ENCODE measurements at places on chromosomes 5 and 9. TPM values are rescaled to one million over a fixed set of nuclear protein-coding genes. Genes with fewer than 3 reads are reported as not detected.

Gene NRARP
- 0.55 TPM for total RNA-seq

DNA sequence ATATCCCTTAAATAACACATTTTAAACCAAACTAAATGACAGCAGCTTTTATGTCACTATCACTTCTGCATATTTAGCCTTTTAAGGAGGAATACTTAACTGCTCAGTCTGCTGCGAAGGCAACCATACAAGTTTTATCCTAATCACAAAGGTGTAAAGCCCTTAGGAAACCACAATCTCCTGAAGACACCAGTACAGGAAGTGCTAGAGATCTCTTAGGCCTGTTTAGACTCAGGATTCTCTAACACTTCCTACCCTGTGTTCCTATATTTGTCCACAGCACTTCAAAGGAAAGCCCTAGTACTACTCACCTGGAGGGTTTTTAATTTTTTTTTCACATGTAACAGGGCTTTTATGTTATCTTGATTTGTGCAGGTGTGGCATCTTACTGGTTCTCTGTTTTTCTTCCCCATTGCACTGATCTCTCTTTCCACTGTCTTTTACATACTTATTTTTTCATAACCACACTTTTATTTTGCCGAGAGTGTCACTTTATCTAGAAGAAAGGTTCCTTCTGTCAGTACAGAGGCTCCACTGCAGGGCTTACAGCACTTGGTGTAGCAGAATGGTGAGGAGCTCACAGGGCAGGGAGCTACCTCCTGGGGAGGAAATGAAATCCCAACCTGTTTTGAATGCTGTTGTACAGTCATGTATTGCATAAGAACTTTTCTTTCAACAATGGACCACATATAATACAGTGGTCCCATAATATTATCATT is 1060.6 kb upstream of the ACO1 start:
- DNase-seq = no peak

Gene AFAP1L1
- total RNA-seq = 21.9 TPM

Gene OTP
- not detected for total RNA-seq

GRCh38 chr9:38671372-38671731 is 48.6 kb downstream of the FAM240B start:
- DNase-seq = no peak

DNA sequence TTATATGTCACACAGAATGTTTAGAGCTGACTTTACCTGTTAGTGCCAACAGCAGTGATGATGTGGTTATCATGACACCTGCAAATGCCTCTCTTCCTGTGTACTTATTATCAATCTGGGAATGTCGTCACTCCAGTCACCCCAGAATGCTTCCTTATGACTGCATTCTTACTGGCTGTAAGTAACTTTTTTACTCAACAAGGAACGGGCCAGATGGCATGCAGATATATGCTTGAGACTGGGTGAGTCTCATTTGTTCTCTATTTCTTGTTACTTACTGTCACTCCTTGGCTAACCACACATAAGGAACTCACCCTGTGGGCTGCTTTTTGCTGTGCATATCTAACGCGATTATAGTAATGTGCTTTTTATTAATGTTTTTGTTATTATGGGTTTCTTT is 385.5 kb upstream of the MEF2C start:
- DNase-seq = no peak

DNA sequence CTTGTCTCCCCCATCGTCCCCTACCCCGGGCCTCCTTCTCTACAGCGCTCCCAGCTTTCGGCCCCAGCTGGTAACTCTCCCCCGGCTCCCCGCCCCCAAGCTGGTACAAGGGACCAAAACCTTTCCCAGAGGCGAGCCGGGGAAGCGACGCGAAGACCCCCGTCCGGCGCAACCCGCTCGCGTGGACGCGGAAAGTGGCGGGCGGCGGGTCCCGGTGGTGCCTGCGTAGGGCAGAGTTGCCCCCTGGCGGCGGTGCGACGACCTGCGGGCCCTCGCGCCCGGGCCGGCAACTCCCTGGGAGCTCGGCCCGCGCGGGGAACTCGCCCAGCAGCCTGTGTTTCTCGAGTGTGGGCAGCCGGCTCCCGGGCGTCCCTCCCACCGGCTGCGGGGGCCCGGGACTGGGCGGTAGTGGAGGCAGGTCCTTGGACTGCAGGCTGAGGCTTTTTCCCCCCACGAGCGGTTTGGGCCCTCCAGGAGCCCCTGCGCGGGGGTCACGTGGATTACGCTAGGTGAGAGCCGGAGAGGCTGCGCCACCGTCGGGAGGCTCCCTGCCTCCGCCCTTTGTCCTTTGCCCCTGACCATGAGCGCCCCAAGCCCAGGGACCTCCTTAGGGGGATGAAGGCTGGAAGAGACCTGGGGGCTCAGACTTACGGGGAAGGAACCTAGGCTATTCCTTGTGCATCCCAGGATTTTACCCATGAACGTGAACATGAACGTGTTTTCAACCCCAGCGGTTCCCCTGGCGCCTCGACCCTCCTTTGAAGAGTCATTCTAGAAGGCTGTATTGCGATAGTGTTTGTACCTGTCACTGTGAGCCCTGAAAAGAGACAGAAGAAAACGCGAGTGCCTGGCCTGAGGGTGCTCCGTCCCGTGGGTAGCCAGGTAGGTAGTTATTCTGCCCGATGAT is 2.9 kb upstream of the FOXD1 start:
- no peak for DNase-seq

DNA sequence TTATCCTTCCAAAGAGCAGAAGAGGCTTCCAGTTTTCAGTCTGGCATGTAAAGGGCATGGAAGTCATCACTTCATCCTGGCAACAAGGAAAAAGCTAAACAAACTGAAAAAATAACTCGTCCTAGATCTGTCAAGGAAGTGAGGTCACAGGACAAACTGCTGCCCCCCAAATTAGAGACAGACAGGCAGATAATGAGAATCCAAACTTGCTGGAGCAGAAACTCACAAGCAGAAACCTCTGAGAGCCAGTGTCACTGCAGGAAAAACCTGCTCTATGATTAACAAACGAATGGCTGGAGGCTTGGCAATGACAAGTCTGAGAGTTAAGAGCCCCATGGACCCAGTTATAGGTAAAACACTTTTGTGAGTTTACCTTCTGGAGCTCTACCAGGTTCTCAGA is 18.9 kb upstream of the MLANA start:
- no peak for DNase-seq

- DNase-seq = no peak
Measured at GRCh38 chr5:157933005-157933404, 74.1 kb upstream of the CLINT1 start.

Gene GPR151
- not detected for total RNA-seq

DNA sequence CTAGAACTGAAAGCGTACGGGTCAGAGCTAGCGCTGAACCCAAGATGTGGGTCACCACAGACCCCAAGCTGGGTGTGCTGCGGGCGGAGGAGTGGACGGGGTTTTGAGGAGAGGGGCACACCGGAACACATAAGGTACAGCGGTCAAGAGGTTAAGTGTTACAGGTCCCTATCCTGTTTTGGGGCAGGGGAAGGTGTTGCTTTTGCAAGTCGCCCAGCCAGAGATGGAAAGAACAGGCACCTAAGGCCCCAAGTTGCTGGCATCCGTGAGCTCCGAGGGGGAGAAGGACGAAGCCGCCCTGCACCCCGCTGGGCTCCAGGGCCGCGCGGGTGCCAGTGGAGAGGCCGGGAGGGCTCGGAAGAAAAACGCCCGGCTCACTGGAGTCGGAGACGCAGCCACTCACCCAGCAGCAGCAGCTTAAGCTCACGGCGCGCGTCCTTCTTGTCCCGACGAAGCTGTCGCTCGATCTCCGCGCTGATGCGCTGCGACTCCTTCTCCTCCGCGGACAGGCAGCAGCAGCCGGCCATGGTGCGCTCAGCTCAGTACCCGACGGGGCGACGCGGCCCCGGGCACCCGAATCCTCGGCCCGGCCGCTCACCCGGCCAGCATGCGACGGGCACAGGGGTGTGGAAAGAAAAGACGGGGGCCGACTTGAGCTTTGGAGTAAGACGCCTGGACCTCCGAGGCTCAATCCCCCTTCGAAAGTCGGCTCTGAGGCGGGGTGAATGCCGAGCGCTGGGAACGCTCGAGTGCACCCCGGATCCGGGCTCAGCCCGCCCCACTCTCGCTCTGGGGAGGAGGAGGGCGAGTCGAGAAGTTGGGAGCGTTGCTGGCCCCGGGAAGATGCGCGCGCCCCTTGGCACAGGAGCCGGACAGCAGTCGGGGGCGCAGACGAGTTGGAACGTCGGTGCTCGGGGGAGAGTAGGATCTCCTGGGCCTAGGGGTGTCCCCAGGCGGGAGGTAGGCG is 572 bp downstream of the GNA14 start:
- DNase-seq = no peak

GRCh38 chr9:91033797-91034196 is 232.2 kb downstream of the SYK start:
- no peak for DNase-seq

GRCh38 chr5:64207978-64208377 is 42.3 kb downstream of the RNF180 start:
- peak; percentile 55 for DNase-seq

Gene FAM78A
- total RNA-seq = 0.17 TPM

Gene SLC4A9
- not detected for total RNA-seq

GRCh38 chr5:10262121-10262774 is 12.2 kb downstream of the CCT5 start:
- DNase-seq = no peak

DNA sequence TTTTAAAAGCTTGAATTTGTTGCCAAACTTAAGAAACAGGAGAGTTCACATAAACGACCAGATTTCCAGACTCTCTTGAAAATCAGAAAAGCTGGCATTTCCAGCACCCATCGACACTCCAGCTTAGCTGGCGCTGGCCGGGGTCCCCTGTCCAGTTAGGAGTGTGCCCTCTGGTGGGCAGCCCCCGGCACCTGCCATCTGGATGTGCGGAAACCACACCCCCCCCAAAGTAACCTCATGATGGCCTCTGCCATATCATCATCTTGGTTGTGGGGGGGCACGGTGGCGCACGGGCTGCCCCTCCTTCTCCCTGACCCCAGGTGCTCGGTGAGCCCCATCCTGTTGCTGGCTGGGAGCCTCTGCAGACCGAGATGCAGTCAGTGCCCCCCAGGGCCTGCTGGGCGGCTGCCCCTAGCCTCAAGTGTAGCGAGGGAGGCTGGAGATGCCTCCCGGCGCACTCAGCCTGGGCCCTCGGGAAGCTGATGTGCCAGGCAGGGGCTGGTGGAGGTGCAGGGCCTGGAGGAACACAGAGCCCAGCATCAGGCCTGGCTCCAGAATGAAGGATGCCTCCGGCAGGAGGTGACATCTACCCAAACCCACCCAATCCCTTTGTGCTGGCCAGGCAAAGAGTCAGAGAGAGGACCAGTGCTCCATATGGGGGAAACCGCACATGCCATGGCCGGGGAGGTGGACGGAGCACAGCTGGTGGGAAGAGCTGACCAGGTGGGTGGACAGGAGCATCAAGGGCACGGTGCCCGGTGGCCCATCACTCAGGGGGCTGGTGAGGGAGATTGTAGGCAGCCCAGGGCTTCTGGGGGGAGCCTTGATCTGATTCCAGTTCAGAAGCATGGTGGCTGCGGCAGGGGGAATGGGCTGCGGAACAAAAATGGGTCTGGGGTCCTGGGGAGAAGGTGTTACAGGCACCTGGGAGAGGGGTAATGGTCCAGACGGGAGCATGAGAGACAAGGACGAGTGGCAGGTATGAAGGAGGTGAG is 70.6 kb downstream of the ADAMTS2 start:
- no peak for DNase-seq

Gene NR4A3
- total RNA-seq = 0.15 TPM

GRCh38 chr9:6467006-6467625 is 54.1 kb downstream of the UHRF2 start:
- peak; percentile 40 for DNase-seq

Gene SCGB3A2
- total RNA-seq = not detected

All from renal cortical epithelial cell (primary cell).